Stimulated activated CD4-positive, alpha-beta T cell treated with anti-CD3 and anti-CD28 coated beads, Interleukin-12 subunit alpha, Interleukin-12 subunit beta, amount 100 ng/mL, for 24 hours (primary cell): ENCODE measurements at places on chromosomes 6 and 20.

GRCh38 chr6:22888163-22888752 is 318.9 kb downstream of the HDGFL1 start:
- no peak for DNase-seq

DNA sequence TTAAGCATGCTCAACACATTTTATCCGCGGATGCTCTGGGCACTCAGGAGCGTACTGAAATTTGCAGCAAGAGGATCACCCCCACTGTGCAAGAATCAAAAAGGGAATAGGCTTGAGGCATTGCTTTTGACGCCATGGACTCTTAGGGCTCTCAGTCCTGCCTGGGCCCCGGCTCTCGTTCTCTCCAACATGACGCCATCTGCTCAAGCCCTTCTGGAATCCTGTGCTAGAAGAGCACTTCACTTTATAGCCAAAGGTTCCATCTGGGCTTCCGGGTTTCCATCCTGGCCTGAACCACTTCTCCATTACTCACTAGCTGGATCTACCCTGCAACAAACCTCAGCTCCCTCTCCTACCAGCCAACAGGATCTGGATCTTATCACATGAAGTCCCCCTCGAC is 105.3 kb downstream of the FOXF2 start:
- no peak for DNase-seq

- no peak for DNase-seq
These were observed 28.4 kb upstream of the OR2J2 start for GRCh38 chr6:29142309-29142708.

DNA sequence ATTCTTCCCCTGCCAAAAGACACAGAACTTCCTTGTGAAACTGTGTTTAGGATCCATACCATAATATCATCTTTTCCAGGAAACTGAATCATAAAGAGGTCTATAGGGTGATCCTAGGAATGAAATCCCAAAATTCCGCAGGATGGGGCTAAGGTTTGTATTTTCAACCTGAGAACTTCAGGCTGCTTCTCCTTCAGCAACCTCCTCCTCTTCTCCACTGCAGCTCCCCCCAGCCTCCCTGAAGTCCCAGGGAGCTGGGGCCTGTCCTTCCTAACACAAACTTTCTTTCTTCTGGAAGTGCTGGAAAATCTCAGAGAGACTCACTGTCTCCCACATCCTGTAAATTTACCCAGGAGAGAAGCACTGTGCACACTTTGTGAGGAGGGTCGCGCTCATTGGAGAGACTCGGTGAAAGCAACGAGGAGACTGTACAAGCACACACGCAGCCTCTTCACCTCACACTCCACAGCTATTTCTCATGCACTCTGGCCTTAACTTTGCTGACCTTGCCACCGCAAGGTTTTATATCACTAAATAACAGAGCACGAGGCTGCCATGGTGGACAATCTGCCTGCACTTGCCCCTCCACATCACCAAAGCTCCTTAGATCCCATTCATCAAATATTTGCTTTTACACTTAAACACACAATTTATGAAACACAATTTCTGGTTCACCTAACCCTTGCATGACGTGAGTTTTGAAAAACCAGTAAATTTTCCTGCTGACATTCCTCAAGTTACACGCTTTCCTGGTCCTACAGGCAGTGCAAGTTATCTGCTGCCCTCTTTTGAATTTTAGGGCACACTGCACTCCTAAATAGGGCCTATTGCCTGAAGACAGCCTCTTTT is 14.3 kb downstream of the ID4 start:
- DNase-seq: no peak

GRCh38 chr20:25223179-25223661 is 24.7 kb upstream of the PYGB start:
- no peak for DNase-seq

- DNase-seq: no peak
These were observed 30.3 kb upstream of the HBS1L start for GRCh38 chr6:135084916-135085269.

DNA sequence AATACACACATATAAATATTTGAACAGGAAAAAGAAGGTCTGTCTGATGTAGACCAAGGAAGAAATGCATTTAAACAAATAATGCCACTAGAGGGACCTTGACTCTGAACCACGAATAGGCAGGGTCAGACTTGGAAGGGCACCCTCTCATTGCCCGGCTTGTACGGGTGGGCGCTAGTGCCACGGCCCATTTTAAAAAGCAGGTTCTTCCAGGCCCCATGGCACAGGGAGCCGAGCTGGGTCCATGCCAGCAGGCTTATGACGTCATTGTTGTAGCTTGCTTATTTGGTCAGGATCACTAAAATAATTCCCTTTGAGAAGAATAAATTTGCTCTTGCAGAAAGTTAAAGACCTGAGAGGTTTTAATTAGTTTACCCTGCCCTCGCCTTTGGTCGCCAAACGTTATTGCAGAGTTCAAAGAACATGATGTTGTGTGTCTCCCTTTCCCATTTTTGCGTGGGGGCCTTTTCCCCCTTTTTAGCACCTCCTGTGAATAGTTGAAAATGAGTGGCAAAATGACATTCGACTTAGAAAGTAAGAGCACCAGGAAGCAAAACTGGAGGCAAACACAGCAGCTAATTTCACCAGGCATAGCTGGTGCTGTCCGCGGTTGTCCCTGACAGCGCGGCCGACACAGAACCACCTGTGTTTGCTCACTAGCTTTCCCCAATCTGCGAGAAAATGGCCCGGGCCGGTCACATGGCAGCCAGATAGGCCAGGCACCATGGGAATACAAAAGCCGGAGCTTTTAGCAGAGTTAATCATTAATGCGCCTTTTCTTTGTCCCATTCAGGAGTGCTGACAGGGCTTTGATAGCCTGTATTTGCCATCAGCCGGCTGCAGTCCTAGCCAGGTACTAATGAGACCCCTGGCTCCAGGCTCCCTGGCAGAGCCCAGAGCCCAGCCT is 93.8 kb downstream of the FOXA2 start:
- DNase-seq: no peak

DNA sequence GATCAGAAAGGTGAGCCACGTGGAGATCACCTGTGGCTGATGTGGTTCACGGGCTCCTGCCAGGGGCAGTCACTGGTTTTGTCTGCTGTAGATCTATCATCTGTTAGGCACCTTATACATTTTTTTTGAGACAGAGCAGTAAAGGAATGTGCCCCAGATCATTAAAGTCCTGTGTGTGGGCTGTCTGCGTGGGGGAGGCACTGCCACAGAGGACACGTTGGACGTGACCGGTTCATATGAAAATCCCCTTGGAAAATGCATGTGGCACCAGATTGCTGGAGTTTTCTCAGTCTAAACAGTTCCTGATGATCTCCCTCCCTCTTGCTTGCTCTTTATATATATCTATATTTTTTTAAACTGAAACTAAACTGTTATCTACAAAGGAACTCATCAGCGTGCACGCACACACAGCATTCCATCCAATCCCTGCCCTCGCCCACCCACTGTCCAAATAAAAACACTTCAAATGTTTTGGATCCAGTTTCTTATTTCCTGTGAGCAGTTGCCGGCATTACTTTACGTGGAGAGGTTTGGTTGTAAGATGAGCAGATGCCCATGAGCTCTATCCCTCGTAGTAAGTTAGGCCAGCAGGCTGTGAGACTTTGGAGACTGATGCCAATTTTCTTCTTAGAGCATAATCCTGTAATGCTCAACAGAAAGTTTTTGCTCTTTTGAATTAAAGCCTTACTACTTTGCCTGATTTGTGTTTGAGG is 161.6 kb upstream of the EXOC2 start:
- no peak for DNase-seq
